ENCODE measurements at places on chromosomes 1 and 21. TPM values are rescaled to one million over a fixed set of nuclear protein-coding genes. Genes with fewer than 3 reads are reported as not detected.

The OR2L8 gene
- total RNA-seq = not detected

The FALEC gene
- 0.35 TPM for total RNA-seq

The RGS1 gene
- 3.1 TPM for total RNA-seq

The RGL1 gene
- 5.9 TPM for total RNA-seq

The TTC24 gene
- total RNA-seq = not detected

The KIF14 gene
- total RNA-seq = 0.10 TPM

The GIPC2 gene
- total RNA-seq = 9.0 TPM

The CLIC6 gene
- total RNA-seq = 0.45 TPM

The BTBD8 gene
- total RNA-seq = 3.0 TPM

The PPFIA4 gene
- 0.78 TPM for total RNA-seq

The RCOR3 gene
- total RNA-seq = 22.2 TPM

The CFHR5 gene
- total RNA-seq = 73.2 TPM

The PGLYRP3 gene
- total RNA-seq = not detected

The LINGO4 gene
- total RNA-seq = 0.15 TPM

The HSD3B1 gene
- total RNA-seq = not detected

The MIS18A gene
- 2.4 TPM for total RNA-seq

The S1PR1 gene
- total RNA-seq = 12.1 TPM

The OVAAL gene
- total RNA-seq = not detected

The MROH9 gene
- not detected for total RNA-seq

Data from left lobe of liver (tissue), 2 donors.